ENCODE measurements at places on chromosomes 11 and 22.
A peak's percentile ranks its signal among the peaks of the same experiment; 100 is the strongest.

GRCh38 chr11:23236826-23237555 lies 376.7 kb upstream of the CCDC179 start:
- no peak for DNase-seq

DNA sequence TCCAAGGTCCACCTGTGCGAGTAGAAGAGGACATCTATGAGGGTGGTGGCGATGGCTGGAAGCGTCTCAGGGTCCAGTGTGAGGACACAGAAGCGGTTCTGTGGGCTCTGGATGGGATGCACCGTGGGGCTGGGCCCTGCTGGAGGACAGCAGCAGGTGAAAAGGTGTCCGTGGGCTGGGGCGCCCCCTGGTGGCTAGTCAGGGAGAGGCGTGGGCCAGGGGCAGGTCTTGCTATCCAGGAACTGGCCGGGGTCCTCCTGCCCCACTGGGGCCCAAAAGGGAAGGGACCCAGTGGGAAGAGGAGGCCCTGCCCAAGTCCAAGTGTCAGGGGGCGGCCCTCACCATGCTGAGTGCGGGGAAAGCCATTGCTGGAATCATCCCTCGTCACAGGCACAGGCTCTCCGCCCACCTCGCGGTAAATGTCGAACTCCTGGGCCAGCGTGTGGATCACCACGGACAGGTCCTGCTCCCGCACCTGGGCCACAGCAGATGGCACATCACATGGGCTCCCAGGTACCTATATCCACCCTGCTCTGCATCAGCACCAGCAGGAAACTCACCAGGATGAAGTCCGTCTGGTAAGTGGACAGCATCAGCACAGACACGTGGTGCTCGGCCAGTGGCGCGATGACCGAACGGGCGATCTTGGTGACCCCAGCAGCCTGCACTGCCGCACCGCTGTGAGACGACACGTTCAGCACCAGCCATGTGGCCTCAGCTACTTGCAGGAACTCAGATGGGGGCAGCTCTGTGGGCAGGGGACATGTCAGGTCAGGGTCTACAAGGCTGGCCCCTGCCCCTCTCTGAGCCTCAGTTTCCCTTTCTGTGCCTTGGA lies 2.3 kb downstream of the CASTOR1 start:
- peak; percentile 90 for DNase-seq

DNA sequence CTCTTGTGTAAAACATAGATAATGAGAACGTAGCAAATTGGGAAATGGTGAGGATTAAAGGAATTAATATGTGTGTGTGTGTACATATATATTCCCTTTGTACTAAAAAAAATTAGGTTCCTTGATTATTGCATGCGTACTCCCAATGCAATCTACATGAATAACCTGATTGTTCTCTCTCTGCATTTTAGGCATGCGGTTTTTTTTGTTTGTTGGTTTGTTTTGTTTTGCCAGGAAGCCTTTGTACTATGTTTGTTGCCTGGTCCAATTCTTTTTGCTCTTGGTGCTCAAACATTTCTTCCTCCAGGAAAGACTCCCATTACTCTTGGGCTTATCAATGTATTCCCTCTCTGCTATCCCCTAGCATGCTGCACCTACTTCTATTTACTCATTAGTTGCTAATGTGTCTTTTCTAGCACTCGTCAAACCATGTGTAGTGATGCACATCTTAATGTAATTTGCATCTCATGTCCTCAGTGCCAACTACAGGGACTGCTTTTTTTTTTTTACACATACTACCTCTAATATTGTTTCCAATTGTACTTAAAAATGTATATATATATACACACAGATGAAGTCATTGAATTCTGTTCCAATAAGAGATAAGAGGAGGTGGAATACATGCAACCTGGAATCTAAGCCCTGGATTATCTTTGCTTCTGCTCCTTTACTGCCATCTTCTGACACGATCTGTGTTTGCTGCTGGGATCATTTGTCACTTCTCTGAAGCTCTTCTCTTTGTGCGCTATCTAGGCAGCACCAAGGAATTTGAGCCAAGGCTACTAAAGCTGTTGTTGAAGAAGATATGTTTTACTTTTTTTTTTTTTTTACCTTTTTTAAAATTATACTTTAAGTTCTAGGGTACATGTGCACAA lies 197.2 kb upstream of the ANO3 start:
- DNase-seq, result no peak

DNA sequence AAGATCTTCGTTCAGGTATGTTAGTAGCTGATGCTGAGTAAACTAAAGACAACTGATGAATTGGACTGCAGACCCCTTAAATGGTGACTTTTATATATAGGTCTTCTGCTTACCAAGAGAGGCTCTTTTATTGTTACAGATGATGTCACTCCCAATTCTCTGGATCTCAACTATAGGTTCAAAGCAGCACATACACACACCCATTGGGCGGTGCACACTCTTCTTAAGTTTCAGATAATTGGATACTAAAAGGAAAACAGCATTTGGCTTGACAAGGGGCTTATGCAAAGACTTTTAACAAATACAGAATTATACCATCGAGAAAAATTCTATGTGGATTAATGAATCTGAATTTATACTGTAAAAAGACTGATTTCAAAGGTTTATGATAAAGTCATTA lies at the start of gene PTH:
Gene PTH, minus strand, starts transcription at position 69 of the 400 bp plus-strand sequence. CDS start 3,142 bp downstream, outside the sequence.
- DNase-seq, result no peak

DNA sequence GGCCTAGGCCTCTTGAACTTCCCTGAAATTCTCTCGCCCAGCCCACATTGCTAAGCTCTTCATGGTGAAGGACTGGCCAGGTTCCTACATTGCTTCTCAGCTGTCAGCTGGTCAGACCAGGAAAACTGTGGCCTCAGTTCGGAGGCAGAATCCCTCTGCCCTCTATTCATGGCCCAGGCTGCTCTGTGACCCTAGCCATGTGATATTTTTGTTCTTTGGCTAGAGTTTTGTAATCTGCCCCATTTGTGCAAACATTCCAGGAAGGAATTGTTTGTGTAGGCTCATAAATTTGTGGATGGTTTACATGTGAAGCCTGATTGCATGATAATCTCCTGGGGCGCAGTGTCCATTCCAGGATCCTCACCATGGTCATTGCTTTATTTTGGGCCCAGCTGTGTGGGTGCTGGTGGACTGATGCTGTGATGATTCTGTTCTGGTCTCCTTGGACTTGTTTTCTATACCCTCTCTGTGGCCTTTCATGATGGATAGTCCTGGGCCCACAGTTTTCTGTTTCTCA lies 149.1 kb upstream of the E2F8 start:
- DNase-seq, result no peak

- no peak for DNase-seq
Observed at GRCh38 chr11:8040261-8040920, 40.6 kb upstream of the TUB start.

- DNase-seq, result peak; percentile 28
Observed at GRCh38 chr11:59755701-59756557, 753 bp downstream of the STX3 start.

- no peak for DNase-seq
Observed at GRCh38 chr22:48082284-48082683, 1319.8 kb downstream of the TBC1D22A start.

DNA sequence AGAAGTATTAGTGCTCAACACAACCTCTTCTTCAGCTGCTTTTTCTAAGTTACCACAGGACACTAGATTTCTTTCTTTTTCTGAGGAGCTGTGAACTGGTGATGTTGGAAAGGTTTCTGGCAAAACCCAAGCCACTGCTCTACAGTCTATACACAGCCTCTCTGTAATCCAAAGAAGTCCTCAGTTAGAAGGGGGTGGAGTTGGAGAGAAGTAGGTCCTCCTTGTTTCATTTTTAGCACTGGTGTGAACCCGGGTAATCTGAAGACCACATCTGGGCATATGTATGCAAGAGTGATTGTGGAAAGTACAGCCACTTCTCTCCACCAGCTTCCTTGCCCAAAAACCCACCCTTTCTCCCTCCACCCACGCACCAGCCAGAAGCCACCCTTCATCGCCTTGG lies 1168.1 kb downstream of the LRRC4C start:
- no peak for DNase-seq

GRCh38 chr11:128523641-128524040 lies 63.7 kb downstream of the ETS1 start:
- no peak for DNase-seq

- DNase-seq, result peak; percentile 21
Observed at GRCh38 chr11:96019810-96020747, 96.2 kb upstream of the MTMR2 start.

DNA sequence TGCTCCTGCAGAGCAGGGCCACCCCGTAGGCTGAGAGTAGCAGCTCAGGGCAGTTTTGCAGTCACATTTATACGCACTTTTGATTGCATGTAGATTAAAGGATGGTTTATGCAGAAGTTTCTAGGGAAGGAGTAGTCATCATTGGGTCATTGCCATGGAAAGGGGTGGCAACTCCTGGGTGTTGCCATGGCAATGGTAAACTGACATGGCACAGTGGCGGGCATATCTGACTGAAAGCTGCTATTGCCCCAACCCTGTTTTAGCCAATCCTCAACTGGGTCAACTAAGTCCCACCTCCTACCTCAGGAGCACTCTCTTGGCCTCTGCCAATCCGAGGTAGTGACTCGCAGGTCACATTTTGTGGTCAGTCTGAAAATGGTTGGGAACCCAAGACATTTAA lies 2.4 kb upstream of the ARSA start:
- DNase-seq, result no peak

DNA sequence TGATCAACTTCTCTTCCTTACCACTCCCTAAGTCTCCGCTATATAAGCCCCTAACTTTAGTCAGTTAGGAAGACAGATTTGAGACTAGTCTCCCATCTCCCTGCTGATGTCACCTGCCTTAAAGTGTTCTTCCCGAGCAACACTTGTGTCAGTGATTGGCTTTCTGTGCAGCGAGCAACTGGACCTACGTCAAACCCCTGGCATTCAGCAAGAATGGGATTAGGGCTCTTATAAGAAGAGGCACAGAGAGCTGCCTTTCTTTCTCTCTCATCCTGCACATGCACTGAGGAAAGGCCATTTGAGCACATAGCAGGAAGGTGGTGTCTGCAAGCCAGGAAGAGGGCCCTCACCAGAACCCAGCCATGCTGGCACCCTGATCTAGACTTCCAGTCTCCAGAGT lies 116.6 kb upstream of the THY1 start:
- no peak for DNase-seq

DNA sequence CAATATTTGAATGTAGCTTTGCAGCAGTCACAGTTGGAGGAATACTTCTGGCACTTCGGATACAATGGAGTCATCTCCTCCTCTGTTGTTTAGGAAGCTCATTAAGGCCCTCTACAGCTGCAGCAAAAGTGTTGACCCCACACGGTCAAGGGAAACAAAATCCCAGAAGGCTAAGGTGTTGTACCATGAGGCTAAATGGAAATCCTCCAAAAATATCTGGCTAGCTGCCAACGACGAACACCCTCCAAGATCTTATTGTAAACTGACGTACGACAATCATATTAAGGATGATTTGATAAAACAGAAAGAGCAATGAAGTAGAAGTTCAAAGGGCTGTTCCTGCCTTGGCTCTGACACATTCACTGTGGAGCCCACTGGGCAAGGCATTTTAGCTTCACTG lies 4.0 kb downstream of the POGLUT3 start:
- DNase-seq, result no peak

GRCh38 chr11:3044004-3044403 lies 13.2 kb downstream of the CARS1 start:
- no peak for DNase-seq

DNA sequence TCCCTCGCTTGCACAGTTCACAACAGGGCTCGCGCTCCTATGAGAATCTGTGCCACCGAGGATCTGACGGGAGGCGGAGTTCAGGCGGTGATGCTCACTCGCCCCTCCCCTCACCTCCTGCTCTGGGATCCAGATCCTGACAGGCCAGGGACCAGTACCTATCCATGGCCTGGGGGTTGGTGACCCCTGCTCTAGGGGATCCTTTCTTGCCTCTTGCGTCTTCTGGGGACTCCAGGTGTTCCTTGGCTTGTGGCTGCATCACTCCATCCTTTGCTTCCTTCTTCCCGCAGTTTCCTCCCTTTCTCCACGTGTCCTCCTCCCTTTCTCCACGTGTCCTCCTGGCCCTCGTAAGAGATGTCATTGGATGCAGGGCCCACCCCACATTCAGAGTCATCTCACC lies 30.6 kb upstream of the KRTAP5-7 start:
- no peak for DNase-seq

DNA sequence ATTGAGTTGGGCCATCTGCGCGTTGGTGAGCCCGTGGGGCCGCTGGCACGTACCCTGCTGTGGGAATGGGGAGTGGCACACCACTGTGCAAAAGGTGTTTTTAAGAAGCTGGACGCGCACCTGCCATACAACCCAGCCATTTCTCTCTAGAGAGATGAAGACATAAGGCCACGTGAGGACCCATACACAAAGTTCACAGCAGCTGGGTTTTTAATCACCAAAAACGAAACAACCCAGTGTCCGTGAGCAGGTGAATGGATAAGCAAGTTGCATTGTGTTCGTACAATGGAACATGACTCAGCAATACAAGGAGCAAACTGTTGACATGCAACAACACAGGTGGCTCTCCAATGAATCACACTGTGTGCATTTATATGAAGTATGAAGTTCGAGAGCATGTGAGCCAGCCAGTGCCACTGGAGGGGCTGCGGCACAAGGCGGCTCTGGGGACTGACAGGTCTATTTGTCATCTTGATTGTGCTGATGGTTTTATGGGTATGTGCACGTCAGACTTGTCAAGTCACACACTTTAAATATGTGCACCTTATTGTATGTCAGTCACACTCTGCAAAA lies 30.6 kb upstream of the PANX2 start:
- DNase-seq, result no peak

GRCh38 chr22:39634530-39635405 lies 64.2 kb downstream of the CACNA1I start:
- peak; percentile 23 for DNase-seq

DNA sequence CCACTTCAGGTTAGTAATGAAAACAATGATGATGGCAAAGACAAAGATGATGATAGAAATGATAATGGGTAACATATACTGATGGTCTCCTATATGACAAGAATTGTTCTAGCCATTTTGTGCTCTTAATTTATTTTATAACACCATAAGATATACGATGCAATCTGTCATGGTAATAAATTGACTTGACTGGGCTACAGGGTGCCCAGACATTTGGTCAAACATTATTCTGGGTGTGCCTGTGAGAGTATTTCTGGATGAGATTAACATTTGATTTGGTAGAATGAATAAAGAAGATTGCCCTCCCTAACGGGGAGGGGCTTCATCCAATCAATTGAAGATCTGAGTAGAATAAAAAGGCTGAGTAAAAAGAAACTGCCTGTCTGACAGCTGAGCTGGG lies 237.3 kb downstream of the LARGE1 start:
- no peak for DNase-seq

GRCh38 chr22:20324139-20324516 lies 4.3 kb upstream of the DGCR6L start:
- DNase-seq, result peak; percentile 51

DNA sequence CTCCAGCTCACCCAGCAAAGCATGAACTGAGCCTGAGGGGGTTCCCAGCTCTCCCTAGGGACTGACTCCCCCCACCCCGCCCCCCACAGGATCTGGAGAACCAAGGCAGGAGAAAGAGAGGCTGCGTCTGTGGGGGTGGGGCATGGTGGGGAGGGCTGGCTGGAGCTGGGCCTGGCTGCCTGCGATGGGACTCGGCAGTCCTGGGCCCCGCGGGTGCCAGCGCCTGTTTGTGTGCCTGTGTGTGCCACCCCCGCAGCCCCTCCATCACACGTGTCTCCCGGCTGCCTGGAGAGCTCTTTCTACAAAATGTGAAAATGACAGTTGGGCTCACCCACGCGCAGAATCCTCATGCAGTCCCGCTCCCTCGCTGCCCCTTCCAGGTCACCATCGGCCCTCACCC lies 46.8 kb downstream of the CACNA1I start:
- DNase-seq, result peak; percentile 31

GRCh38 chr11:19279451-19279850 lies 38.7 kb upstream of the E2F8 start:
- DNase-seq, result no peak

GRCh38 chr22:36540867-36541642 lies 12.1 kb upstream of the EIF3D start:
- DNase-seq, result no peak

- no peak for DNase-seq
Observed at GRCh38 chr11:15805726-15806125, 550.6 kb downstream of the SOX6 start.
